ENCODE measurements at places on chromosomes 7 and 10. TPM values are rescaled to one million over a fixed set of nuclear protein-coding genes. Genes with fewer than 3 reads are reported as not detected.

Gene MRPS24
- total RNA-seq = 182 TPM

Gene CELF2
- total RNA-seq = not detected

Gene DENND2A
- not detected for total RNA-seq

Gene STEAP1
- total RNA-seq = 41.8 TPM

Gene KLF14
- 0.17 TPM for total RNA-seq

Gene BBIP1
- total RNA-seq = 14.8 TPM

Gene AIMP2
- total RNA-seq = 85.9 TPM

Gene OIT3
- 1.4 TPM for total RNA-seq

Gene ESYT2
- 61.2 TPM for total RNA-seq

Gene OR2A1
- total RNA-seq = not detected

Gene KCTD7
- 5.5 TPM for total RNA-seq

Gene PLEKHS1
- 13.8 TPM for total RNA-seq

Gene C10orf105
- total RNA-seq = not detected

Gene HOXA7
- total RNA-seq = not detected

Gene EN2
- 3.2 TPM for total RNA-seq

Gene KIF20B
- 39.9 TPM for total RNA-seq

Gene TUBAL3
- total RNA-seq = not detected

Gene ARMC3
- total RNA-seq = 0.97 TPM
